ENCODE measurements at places on chromosomes 2 and 18.
A peak's percentile ranks its signal among the peaks of the same experiment; 100 is the strongest.

DNA sequence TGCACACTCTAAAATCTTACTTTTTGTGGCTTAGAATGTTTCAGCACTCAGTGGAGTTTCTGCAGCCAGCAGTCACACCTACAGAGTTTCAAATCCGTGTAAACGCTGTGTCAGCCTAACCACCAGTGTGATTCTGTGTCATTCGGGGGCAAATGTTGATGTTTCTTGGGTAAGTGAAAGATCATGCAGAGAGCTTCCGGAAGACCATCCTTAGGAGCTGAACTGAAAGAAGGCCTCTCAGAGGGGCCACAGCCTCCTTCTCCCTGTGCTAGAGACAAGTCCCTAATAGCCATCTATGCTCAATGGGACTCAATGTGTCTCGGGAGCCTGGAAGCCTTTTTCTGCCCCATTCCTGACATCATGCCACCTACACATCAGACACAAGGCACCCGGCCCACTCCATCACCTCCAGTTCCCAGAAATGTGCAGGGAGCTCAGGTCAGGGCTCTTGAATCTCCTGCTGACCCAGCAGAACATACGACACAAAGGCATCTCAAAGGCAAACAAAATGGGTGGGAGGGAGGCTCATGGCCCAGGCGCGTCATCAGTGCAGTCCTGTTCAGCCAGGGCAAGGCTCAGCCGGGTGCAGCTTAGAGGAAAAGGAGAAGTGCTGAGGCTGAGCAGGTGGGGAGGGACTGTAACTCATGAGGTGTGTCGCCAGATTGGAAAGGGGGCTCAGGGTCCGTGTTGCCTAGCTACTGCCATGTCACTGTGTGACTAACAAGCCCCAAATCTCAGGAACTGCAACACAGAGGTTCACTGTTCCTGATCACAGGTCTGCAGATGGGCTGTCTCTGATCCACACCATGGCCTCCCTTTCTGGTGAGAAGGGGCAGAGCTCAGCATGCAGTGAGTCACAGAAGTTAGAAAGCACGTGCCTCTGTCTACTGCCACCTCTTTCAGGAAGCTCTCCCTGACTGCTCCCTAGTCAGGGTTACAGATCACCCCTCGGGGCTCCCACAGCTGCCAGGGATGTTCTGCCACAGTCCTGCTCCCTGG lies 82.0 kb downstream of the SMAD7 start:
- DNase-seq, result no peak

- DNase-seq, result peak; percentile 50
Observed at GRCh38 chr2:187549951-187550555, 4.2 kb downstream of the TFPI start.

DNA sequence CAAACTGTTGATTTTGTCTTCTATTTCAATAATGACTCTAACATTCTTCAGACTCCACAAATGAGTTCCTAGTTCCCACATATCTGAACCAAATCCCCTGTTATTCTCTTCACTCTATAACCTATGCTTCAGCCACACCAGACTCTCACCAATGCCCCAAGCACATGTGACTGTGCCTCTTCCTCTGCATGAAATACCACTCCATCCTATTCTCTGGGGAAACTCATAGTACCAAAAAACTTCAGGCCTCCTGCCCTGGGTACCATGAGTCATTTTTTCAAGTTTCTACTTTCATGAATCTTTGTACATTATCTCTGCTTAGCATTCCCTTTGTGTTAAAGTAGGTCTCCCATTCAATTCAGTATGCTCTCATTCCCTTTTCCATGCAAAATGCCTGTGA lies 353.2 kb downstream of the ZEB2 start:
- DNase-seq, result no peak

GRCh38 chr2:95079199-95079683 lies 42.4 kb downstream of the MRPS5 start:
- DNase-seq, result no peak

GRCh38 chr2:42239289-42239661 lies 70.1 kb downstream of the EML4 start:
- no peak for DNase-seq

- DNase-seq, result peak; percentile 35
Observed at GRCh38 chr2:1617425-1618021, 126.8 kb downstream of the PXDN start.

DNA sequence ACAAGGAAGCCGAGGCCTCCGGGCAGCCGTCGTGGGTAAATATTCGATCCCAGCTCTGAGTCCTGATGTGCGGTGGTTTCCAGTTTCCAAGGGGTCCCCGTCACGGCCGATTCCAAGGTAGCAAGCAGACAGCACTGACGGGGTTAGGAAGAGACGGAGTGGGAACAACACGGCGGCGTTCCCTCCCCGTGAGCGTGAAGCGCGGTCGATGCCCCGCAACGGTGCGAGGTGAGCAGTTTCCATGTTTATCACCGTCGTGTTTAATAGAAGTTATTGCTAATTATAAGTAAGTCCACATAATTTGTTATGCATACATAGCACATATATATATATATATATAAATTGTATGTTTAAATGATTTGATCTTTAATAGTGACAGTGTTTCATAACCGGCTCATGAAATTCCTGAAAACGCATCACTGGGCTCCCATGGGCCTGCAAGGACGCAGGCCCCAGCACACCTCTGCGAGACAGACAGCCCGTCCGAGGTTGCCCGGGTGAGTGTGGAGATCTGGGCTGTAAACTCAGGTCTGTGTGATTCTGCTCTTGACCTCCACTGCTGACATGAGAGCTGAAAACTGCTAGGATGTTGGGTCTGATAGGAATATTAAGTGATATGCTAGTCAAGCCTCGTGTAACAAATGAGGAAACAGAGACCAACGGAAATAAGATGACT lies 243.5 kb upstream of the SALL3 start:
- DNase-seq, result no peak

- DNase-seq, result no peak
Observed at GRCh38 chr2:191676790-191677645, 918 bp upstream of the NABP1 start.

GRCh38 chr2:203908797-203909185 lies 27.8 kb upstream of the ICOS start:
- no peak for DNase-seq

GRCh38 chr2:45128580-45128997 lies 119.3 kb upstream of the SIX2 start:
- no peak for DNase-seq

- DNase-seq, result no peak
Observed at GRCh38 chr18:50686409-50686808, 126.5 kb downstream of the MAPK4 start.

DNA sequence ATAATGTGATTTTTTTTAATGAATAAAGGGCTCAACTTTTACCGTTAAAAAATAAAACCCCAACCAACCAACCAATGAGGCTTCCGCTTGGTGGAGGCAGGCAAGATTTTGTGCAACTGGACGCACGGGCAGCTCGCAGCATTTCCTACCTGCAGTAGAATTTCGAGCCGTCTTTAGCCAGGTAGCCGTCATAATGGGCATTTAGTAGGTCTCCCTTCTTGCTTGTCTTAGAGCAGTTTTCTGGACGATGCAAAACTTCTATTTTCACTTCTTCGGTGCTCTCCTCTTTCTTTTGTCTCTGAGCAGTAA lies 316 bp downstream of the FKBP7 start:
- DNase-seq, result no peak

DNA sequence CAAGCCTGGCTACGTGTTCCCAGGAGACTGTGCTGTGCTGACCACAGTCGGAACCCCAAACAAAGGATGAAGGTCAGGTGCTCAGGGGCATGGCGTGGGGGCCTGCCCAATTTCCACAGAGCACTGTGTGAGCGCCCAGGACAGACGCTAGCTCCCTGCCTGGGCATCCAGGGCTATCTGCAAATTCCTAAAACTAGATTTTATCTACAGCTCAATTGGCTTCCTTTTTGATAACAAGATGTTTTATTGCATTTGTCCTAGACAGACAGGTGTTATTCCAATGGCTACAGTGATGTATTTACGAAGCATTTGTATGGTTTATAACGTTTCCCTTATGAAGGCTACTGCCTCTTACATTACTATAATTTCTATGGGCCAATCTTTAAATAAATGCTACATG lies 16.0 kb downstream of the PTGR3 start:
- no peak for DNase-seq

DNA sequence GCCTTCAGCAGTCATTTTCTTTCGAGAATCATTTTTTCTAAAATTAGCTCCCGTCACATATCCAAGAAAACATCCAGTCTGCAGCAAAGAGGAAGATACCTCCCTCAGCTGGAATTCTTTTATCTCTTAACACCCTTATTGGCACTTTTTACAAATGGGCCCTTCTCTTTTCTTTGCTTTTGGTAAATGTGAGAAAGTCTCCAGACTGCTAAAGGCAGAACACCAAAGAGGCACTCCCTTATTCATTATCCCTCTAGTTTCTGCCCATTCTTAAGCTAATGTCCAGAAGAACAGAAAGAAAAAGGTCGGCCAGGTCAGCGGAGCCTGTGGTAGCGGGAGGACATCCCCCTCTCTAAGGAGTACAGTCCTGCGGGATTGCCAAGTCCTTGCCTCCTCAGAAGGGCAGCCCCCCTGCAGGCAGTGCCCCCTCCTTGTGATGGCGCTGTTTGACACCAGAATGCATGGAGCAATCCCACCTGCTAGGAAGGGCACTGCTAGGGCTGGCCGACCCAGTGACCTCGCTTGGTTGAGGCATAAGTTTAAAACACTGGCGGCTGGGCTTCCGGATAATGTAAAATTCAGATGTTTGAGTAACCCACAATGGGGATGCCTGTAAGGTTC lies 34.0 kb downstream of the ST6GAL2 start:
- no peak for DNase-seq

DNA sequence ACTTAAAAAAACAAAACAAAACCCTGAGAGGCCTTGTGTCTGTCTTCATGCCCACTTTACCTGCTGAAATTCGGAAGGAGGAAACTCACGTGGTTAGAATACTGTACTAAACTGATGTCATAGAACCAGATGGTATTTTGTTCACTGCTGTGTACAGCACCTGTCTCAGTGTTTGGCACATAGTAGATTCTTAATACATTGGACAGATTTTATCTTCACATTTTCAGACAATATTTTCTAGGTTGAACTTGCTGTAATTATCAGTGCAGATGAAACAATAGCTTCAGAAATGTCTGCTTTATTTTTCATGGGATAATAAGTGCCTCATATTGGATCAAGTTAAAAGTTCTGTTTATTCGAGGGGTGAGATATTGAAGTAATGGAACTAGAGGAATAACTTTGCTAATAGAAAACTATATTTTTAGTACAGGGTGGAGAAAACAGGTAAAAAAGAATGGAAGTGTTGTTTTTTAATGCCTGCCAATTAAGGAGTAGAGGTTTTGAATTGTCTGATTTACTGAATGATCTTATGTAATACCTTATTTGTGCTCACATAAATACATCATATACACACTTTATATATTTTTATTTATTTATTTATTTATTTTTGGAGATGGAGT lies 23.7 kb downstream of the DDX1 start:
- DNase-seq, result no peak

DNA sequence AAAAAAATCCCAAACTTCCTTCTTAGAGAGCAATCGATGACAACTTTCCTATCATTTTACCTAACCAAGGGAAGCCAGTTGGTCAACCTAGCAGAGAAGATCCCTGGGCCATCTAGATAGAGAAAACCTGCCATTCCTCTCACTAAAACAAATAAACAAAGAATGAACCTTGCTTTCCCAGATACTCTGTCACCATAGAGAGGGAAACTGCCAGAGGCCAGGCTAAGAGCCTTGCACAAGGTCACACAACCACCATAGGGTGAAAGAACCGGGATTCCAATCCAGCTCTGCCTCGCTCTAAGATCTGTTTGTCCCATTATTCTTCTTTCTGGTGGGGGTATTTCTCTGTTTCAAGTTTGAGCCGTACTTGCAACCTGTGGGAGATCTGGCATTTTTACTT lies 154.6 kb downstream of the CYRIA start:
- DNase-seq, result no peak

GRCh38 chr2:96161898-96162297 lies 16.7 kb upstream of the DUSP2 start:
- peak; percentile 82 for DNase-seq

DNA sequence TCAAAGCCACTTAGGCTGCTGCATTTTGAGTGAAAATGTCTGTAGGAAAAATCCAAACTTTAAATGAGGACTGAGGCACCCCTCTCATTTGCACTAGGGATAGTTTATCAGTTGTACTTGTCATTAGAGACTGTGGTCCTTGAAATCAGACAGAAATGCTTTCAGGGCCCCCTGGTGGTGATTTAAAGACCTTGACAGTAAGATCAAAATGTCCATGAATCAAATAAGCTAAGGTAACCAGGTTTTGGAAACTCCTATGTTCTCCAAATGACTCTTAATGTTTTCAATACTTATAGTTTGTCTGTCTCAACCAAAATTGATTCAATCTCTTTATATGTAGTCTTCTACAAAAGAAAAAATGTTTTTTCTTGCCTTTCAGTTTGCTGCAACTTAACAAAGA lies 28.8 kb upstream of the DDX18 start:
- peak; percentile 72 for DNase-seq

DNA sequence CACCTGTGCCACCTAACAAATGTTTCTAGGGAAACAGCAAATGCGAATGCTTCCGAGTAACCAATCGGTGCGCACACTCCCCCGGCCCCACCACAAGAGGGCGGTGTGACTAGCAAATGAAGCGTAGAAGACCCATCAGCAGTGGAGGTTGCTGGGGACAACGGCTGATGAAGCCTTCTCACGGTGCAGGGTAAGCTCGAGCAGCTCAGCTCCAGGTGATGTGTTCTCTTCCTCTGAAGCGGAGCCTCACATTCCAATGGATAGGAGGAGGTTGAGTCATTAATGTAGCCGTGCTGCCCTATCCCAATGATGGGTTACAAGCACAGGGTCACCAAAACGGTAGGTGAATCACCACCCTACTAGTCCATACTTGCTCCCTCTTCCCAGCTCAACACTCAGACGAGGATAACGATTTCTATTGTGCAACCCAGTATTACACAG lies 127.6 kb upstream of the TWIST2 start:
- DNase-seq, result peak; percentile 82

DNA sequence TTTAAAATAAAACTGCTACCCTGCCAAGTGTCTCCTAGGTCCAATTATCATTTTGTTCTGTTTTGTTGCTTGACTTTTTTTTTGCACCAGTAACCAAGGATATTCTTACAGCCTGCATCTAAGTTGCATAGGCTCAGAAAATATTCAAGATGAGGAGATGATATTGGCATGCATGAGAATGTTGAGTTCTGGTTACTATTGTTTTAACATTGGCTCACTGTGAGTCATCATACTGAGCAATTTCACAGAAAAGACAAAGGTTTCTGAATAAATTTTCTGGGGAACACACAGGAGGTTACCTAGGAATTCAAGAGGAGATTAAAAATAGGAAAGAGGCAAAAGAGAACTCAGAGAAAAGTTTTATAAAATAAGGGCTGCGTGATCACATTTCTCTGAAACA lies 84.8 kb upstream of the POU3F3 start:
- DNase-seq, result no peak

DNA sequence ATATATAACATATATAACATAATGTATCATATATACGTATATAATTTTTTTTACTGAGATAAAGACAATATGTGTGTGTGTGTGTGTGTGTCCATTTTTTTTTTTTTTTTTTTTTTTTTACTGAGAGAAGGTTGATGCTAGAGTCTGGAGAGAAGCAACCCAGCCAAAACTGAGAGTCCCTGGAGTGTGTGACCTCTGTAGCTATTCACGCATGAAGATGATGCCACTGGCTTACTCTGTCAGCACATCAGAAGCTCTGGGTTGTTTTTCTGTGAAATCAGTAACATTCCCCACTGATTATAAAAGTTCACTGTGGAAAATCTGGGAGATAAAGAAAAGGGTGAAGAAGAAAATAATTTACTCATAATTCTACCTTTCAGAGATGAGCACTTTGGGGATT lies 27.2 kb downstream of the CCDC195 start:
- no peak for DNase-seq
